Hematopoietic multipotent progenitor cell (in vitro differentiated cells): ENCODE measurements at places on chromosomes 2 and 18.

GRCh38 chr2:234457421-234457820 is 39.5 kb downstream of the ARL4C start:
- DNase-seq, result no peak

GRCh38 chr2:12315224-12315623 is 401.5 kb upstream of the TRIB2 start:
- no peak for DNase-seq

DNA sequence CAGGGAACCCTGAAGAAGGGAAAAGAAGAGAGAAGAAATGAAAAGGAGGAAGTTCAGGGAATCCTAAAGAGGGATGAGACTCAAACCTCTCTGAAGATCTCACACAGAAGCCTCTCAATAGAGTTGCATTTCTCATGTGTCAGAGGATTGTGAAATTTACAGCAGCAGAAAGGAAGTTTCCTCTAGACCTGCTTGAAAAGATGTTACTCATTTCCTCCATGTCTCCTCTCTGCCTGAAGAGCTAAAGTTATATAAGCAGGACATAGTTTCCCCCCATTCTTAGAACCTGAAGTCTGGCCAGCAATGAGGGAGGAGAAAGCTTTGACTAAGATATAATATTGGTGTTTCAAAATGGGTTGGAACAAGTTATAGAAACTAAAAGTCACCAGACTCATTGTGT is 1155.6 kb downstream of the LRP1B start:
- DNase-seq, result no peak

- DNase-seq, result no peak
These were observed 59.1 kb downstream of the COL6A3 start for GRCh38 chr2:237354892-237355291.

- no peak for DNase-seq
These were observed 67.2 kb downstream of the PTRHD1 start for GRCh38 chr2:24725956-24726355.

DNA sequence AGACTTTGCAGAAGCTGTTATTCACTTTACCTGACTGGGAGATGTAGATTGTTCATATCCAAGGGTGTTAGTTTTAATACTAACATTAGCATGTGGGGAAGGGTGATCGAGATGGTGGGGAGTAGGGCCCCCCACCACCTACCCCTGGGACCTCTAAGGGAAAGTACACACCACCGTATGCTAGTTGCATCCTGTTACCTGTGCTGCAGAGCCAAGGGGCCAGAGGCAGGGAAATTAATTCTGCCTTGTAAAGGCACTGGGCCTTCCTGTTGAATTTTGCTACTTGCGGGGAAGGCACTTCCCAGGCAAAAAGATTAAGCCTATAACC is 9.0 kb downstream of the STEAP3 start:
- no peak for DNase-seq

DNA sequence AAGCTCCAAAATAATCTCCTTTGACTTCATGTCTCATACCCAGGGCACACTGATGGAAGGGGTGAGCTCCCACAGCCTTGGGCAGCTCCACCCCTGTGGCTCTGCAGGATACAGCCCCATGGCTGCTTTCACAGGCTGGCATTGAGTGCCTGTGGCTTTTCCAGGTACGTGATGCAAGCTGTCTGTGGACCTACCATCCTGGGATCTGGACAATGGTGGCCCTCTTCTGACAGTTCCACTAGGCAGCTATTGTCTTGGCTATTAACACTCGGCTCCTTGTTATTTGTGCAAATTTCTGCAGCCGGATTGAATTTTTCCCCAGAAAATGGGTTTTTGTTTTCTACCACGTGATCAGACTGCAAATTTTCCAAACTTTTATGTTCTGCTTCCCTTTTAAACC is 634.2 kb downstream of the TSN start:
- no peak for DNase-seq

- DNase-seq, result no peak
These were observed 2.2 kb downstream of the MOCOS start for GRCh38 chr18:36189486-36189885.

- DNase-seq, result no peak
These were observed 74.4 kb downstream of the SOX11 start for GRCh38 chr2:5766561-5766960.

- DNase-seq, result no peak
These were observed 98.9 kb upstream of the CHRNA1 start for GRCh38 chr2:174863183-174863582.

DNA sequence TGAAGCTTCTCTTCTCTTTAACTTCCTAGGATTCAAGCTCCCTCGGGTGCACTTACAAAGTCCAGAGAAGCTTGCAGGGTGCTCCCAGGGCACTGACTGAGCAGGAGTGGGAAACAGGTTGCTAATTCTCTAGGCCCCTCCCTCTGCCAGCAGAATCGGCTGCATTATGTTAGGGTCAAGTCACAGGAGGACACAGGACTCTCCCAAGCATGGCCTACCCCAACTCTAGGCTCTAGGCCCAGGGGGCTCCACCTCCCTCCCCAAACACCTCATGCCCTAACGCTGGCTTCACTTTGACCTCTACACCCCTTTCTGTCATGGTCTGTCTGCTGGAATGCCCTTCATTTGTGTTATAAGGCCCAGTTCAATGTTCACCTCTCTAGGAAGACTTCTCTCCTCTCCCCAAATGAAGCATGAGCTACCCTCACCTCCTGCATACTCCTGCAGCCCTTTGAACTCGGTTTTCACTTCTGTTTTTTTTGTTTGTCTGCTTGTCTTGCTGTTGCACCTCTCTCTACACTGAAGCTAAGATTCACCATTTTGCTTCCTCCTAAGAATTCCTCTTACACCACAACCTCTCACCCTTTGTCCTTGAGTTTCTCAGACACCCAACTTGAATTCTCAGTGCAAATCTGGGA is 521.8 kb upstream of the ID2 start:
- no peak for DNase-seq

- no peak for DNase-seq
These were observed 68.8 kb downstream of the ADI1 start for GRCh38 chr2:3450385-3451010.

GRCh38 chr2:181063696-181064095 is 83.3 kb downstream of the UBE2E3 start:
- no peak for DNase-seq

DNA sequence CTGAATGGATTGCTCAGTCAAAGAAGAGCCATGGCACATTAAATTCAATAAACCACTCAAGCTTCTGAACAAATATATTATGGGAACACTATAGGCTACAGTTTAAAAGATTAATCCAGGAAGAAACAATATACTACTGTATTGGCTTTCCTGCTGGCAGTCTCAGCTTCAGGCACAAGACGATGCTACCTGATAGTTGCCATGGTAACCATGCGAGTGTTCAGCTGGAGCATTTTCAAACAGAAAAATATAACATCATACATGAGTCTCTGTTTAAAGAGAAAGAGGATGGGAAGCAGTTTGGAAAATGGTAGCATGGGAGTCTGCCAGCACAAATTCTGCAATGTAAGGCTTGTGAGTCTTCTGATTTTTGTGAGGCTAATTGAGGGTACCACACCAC is 65.9 kb upstream of the CPO start:
- peak; percentile 57 for DNase-seq

- DNase-seq, result no peak
These were observed 635.7 kb downstream of the FBXO15 start for GRCh38 chr18:73511771-73512503.

- no peak for DNase-seq
These were observed 690.4 kb upstream of the NRXN1 start for GRCh38 chr2:51722311-51722710.

- DNase-seq, result no peak
These were observed 28.1 kb downstream of the TRMT61B start for GRCh38 chr2:28842042-28842441.

- DNase-seq, result no peak
These were observed 188.8 kb downstream of the CAMKMT start for GRCh38 chr2:44550561-44550960.

- no peak for DNase-seq
These were observed 119.5 kb downstream of the NUP35 start for GRCh38 chr2:183243758-183244157.

DNA sequence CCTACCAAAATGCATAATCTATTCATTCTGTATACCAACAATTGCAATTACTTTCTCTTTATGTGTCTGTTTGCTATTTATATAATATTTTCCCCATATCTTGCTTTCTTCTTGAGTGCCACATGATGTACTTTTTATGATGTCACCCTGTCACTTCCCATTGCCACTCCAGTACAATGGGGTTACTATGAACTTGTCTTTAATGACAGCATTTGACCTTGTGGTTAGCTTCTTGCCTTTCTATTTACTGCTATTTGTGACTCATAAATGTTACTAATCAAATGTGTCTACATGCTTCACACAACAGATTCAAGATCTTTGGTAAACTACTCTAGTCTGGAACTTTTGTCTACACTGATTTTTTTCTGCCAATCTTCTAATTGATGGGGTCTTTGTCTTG is 486.3 kb downstream of the NR4A2 start:
- no peak for DNase-seq

- no peak for DNase-seq
These were observed 72.6 kb downstream of the EVA1A start for GRCh38 chr2:75488157-75488556.

DNA sequence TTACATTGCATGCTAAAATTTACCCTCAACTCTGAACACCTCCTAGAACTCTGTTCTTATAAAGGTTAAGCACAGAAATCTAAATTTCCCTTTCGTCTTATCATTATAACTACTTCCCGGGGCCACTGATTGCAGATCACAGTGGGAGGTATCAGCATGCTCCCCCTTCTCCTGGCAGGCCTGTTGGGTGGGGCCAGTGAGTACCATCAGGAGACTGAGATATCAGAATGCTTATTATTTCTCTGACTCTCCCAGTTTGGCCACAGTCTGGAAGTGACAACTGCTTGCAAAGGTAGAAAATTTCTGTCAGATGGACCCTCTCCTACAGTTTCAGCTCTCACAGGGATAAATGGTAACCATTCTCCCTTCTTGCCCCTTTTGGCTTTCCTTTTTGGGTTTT is 62.6 kb downstream of the DSEL start:
- DNase-seq, result no peak

GRCh38 chr2:156329927-156330726 is 2.4 kb downstream of the NR4A2 start:
- DNase-seq, result peak; percentile 20

DNA sequence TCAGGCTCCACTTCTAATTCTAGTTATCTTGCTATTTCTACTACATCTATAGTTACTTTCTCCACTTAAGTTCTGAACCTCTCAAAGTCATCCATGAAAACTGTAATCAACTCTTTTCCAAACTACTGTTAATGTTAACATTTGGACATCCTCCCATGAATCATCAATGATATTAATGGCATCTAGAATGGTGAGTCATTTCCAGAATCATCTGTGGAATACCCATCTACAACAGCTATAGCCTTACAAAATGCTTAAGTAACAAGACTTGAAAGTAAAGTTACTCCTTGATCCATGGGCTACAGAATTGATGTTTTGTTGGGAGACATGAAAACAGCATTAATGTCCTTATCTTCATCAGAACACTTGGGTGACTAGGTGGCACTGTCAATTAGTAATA is 35.4 kb downstream of the BARD1 start:
- DNase-seq, result no peak

DNA sequence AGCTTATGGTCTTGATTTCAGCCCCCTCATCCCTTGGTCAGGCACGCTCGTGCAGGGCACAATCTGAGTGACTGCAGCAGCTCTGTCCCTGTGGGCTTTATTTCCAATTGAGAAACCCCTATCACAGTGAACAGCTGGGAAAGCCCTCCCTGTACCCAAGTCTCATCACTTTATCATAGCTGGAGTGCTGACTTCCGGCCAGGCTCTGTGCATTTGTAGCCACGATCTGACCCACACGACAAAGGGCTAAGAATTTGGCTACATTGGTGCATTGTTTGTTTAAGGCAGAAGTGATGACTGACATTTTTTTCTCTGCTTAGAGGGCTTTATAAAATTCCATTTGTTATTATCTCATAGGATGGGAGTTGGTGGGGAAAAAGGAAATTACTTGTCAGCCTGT is 184.4 kb downstream of the KCNS3 start:
- no peak for DNase-seq

- DNase-seq, result no peak
These were observed 23.1 kb downstream of the TMEM182 start for GRCh38 chr2:102784940-102785339.

DNA sequence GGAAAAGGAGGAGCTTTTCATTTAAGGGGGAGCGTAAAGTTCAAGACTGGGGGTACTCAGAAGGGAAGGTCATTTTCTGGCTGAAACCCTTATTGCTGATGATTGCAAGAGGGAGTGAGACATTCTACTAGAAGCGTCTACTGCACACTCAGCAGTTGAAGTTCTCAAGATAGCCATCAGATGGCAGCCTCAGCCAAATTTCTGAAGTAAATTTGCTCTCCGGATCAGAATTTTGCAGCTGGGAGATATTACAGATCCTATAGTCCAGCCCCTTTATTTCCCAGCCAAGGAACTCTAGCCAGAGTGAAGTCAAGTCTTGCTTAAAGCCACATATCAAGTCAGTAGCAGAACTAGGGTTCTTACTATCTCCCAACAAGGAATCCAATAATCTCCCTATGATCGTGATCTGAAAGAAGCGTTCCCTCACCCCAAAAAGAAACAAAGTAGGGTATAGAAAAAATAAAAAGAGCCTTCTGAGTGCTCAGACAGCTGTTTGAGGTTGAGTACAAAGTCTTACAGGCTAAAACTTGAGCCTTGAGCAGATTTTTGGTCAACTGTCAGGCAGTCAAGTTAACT is 24.0 kb downstream of the RAX start:
- no peak for DNase-seq

DNA sequence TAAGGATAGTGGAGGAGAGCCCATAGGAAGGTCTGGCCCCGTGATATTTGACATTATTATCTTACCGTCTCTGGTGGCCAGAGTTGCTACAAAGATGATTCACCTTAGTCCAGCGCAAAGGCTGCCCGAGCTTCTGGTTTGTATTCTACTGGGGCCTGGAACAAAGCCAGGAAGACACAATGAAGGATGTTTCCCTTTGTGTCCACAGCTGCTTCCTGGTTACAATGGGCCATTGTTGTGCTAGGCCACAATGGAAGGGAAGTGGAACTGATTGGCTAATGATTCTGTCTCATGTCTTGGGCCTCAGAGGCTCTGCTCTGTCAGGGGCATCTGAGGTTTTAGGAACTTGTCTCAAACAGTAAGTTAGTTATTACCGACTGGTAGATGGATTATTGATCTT is 132.2 kb downstream of the TDRD15 start:
- peak; percentile 94 for DNase-seq

DNA sequence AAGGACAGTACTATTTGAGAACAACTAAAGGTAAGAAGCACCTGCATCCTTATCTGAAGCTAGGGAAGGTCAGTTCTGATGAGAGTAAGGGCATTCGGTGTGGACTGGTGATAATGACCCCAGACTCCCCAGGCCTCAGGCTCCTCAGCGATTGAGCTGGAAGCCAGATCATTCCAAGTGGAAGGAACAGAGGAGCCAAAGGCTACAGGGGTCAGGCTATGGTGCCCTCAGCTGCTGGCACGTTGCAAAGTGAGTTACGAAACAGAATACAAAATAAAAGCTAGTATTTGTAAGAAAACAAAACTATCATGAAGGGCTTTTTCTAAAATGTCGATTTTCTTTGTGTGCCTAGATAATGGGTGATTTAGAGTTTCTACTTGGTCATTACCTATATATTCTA is 168.5 kb upstream of the LRRTM1 start:
- DNase-seq, result no peak
